ENCODE measurements at places on chromosomes 3 and 15.

GRCh38 chr3:154251610-154252009, 72.7 kb downstream of the DHX36 start:
- DNase-seq = no peak

DNA sequence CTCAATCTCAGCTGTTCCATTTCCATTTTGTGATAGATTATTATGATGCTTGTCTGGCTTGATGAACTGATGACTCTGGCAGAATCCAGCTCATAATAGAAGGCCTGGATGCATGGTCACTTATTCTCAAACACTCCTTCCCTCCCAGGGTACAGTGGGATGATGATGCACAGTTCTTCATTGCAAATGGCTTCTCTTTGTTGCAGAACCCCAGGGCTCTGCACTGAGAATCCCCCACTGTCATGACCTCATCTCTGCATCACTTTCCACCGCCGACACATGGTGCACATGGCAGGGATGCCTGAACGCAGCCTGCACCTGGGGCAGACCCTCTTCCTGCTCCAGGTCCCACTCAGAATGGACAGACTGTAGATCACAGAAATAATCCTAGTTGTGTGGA, 515.6 kb upstream of the NR2F2 start:
- no peak for DNase-seq

GRCh38 chr3:149771652-149772271, 19.5 kb upstream of the COMMD2 start:
- DNase-seq = peak; percentile 56

DNA sequence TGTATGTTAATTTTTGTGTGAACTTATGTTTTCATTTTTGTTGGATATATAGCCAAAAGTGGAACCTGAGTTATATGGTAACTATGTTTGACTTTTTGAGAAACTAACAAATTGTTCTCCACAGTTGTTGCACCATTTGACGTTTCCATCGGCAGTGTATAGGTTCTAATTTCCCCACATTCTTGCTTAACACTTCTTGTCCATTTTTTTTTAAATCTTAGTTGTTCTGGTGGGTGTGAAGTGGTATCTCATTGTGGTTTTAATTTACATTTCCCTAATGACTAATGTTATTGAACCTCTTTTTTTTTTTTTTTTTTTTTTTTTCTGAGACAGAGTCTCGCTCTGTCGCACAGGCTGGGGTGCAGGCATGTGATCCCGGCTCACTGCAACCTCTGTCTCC, 8.0 kb downstream of the NISCH start:
- DNase-seq = no peak

GRCh38 chr3:46112296-46112695, 85.0 kb upstream of the XCR1 start:
- no peak for DNase-seq

GRCh38 chr3:32303399-32303747, 64.9 kb downstream of the CMTM8 start:
- no peak for DNase-seq

- DNase-seq = no peak
Observed at GRCh38 chr15:43763819-43764446, 12.8 kb downstream of the ELL3 start.
